ENCODE measurements at places on chromosomes 16 and 17.

GRCh38 chr17:62388856-62389255, 8.5 kb downstream of the EFCAB3 start:
- DNase-seq = no peak

- peak; percentile 91 for DNase-seq
These were observed 70.5 kb downstream of the GAS7 start for GRCh38 chr17:10127819-10128425.

DNA sequence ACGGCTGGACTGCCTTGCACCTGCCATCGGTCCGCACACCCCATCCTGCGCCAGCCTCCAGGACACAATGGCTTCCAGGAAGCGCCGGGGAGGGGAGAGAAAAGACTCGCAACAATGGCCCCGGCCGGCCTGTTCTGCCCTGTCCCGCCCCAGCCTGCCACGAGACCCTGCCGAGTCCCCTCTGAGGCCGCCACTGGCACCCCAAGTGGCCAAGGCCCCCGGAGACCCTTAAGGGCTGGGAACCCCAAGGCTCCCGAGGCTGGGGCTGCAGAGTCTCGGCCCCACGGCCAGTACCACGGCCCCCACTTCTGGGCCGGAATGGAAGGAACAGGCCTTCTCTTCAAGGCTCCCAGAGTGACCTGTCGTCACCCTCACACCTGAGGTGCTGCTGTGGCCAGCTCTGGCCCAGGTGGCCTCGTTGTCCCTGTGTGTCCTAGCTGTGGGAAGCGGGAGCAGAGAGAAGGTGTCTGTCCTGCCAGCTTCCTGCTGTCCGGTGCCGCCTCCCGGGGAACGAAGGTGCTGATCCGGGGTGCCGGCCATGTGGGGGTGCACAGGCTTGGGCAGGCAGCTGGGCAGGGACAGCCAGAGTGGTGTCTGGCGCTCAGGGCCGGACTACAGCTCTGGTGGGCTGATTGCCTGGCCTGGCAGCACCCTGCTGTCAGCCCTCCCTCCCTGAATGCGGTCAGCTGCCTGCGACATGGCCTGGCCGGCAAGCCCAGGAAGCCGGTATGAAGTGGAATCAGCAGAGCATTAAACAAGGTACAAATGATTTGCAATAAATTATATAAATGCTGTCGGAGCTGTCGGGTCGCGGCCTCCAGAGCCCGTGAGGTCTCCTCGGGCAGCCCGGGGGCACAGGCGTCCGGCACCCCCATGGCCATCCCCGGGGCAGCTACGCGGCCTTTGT, 8.2 kb upstream of the CACNA1H start:
- no peak for DNase-seq

DNA sequence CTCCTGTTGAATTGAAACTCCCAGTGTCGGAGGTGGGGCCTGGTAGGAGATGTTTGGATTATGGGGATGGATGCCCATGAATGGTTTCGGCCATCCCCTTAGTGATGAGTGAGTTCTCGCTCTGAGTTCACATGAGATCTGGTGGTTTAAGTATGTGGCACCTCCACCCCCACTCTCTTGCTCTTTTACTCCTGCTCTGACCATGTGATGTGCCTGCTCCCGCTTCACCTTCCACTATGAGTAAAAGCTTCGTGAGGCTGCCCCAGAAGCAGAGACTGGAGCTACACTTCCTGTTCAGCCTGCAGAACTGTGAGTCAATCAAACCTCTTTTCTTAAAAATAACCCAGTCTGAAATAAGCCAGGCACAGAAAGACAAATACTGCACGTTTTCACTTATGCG, 512.4 kb downstream of the HS3ST4 start:
- DNase-seq = no peak

DNA sequence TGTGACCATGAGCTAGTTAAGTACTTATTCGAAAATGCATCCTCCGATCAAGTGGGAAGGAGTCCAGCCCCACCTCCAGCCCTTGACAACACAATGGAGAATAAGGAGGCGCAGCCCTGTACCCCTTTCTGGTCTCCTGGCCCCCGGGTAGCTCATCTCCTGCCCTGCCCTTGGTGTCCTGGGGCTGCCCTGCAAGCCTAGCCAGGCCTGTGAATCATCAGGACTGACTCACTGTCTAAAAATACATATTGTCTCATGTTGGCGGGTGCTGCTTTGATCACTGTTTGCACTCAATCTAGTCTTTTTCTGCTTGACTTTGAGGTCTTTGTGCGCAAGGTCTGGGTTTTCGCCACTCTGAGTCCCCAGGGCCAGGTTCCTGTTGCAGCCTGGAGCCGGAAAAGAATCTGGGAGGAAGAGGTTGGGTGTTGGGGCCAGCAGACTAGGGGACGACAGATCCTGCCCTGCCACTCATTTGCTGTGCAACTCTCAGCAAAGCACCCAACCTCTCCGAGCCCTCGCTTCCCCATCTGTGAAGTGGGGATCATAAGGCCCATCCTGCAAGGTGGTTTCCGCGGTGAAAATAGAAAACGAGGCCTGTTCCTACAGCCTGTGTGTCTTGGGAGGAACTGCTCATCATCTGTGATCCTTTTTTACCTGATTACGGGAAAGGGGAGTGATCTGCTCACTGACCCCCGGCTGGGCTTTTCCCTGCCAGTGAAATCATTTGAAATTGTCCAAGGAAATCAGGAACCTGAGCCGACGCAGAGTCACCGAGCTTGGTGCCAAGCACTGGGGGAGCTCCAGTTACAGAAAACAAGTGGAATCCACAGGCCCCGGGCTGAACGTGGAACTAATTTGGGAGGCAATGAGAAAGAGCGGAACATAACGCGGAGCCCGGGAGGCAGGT, 230.4 kb downstream of the PARN start:
- DNase-seq = peak; percentile 74

DNA sequence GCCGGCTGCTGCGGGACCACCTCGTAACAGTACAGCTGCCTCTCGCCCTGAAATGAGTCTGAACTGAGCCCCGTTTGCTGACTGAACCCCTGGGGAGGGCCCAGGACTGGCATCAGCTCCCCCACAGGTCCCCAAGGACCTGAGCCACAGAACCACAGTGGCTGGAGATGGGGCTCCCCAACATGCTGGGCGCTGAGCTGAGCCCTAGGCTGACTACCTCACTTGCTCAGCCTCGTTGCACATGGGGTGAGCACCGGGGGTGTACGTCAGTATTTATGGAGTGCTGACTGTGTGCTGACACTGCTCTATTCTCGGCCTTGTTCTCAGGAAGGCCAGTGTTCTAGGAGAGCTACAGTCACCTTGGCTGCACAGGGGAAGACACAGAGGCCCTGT, 6.6 kb upstream of the VASN start:
- no peak for DNase-seq

DNA sequence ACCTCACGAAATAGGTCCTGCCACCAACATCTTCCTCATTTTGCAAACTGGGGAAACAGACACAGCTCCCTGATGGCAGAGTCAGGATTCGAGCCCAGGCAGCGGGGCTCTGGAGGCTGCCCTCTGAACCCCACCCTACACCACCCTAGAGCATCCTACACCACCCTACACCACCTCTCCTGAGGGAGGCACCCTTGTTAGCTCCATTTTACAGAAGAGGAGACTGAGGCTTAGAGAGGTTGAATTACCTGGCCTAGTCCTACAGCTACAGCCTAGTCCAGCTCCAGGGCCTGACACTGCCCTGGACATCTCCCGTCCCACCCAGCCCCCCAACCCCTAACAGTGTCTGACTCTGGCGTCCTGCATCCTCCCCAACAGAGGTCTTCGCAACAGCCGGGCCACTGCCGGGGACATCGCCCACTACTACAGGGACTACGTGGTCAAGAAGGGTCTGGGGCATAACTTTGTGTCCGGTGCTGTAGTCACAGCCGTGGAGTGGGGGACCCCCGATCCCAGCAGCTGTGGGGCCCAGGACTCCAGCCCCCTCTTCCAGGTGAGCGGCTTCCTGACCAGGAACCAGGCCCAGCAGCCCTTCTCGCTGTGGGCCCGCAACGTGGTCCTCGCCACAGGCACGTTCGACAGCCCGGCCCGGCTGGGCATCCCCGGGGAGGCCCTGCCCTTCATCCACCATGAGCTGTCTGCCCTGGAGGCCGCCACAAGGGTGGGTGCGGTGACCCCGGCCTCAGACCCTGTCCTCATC, 3.2 kb upstream of the NECAB2 start:
- no peak for DNase-seq

DNA sequence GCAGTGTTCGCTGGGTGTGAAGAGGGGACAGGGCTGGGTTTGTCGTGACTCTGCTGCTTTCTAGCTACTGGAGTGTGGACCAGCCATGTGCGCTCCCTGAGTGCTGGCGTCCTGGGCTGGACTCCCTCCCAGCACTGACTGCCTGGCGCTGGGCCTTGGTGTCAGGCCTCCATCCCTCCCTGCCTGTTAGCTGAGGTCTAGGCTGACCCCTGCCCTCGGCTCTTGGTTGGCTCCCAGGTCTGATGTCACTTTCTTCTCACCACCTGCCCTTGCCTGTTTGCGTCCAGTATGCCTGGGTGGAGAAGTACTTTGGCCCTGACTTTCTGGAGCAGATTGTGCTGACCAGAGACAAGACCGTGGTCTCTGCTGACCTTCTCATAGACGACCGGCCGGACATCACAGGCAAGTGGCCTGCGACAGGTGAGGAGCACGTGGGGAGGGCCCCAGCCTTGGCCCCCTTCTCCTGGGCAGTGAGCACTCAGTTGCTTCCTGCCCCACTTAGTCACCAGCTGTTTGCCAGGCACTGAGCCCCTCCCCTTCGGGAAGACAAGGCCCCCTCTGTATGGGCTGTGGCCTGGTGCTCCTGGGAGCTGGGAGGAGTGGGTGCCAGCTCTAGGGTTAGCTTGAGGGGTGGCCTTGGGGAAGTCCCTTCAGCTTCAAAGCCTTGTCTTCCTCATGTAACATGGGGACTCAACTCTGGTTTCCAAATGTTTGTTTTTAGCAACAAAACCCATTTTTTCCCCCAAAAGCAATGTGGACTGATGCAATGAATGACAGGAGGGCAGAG, 41.5 kb downstream of the NT5M start:
- no peak for DNase-seq

DNA sequence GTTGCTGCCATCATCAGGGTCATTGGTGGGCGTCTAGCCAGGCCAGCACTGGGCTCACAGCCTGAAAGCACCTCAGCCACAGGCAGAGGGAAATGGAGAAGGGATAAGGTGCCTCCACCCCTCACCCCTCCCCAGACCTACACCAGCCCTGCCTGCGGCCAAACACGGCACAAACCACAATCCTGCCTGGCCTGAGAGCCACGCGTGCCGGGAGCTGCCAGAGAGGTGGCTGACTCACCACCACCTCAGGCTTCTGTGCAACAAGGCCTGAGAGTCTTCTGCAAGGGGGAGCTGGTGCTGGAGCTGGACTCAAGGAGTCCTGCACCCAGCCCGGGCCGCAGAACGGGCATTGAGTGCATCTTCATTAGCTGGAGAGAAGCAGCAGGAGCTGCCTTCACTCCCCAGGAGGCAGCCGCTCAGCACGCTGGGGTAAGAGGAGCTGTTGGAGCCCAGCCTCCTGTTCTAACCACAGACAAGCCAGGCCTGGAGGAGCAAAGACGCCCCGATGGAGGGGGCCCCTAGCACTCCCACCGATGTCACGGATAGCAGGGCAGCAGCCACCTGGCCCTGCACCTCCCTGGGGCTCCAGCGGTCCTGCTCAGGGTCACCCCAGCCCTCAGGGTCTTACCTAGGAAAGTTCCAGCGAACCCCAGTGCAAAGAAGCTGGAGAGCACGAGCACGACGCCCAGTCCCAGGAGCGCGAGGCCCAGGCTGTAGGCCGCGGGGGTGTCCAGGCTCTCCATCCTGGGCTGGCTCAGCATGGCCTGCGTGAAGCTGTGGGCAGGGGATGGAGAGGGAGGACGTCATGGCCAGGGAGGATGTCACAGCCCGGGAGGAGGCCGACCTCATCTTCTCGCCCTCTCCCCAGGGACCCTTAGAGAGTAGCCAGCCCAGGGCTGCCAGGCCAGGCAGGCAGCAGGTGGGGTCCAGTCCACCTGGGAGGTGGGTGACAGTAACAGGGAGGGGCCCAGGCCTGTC, 16.0 kb upstream of the RASD1 start:
- peak; percentile 70 for DNase-seq

DNA sequence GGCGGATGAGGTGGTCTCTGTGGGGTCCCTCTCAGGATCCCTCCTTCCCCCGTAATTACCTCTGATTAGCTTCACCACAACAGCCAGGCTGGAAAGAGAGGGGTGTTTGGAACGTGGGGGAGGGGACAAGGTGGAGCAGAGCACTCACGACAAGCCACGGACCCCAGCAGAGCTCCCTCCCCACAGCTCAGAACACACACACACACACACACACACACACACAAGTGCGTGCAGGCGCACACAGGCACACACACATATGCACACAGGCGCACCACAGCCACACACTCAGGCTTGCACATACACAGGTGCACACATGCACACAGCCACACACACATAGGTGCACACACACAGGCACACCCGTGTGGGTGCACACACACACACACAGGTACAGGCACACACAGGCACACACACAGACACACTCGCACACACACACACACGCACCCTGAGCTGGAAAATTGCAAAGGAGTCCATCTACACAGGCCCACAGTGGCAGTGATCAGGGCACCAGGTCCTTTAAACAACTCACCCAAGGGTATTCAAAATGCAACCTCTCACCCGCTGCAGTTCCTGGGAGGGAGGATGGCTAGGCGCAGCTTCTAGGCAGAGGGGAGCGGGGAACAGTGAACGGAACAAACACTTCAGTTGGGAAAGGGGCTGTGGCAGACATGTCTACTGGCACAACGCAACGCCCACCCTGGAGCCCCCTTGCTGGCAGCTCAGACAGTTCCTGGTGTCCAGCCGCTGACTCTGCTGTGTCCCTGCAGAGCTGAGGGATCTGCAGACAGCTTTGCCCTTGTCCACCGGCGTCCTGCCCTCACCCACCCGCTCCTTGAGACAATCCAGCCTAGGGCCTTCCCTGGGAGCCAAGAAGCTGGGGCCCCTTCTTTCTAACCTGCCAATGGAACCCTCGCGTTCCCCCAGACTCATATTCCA, 59.9 kb upstream of the DLX4 start:
- DNase-seq = no peak

DNA sequence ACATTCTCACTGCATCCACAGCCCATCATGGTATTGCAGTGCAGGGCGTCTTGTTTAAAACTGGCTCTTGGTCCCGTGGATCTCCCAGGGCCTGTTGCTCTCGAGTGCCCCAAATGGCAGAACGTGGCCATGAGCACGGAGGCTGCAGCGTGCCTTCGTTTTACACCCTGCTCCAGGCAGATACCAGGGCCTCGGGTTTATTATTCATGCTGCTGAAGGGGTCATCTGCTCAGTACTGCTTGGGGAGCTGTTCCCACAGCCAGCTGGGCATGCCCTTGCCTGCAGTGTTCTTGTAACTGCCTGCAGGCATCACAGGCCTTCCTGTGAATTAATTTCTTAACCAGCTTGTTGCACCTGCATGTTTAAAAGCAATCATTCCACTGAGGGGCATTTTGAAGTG, 129.7 kb upstream of the CHMP6 start:
- peak; percentile 75 for DNase-seq

GRCh38 chr16:1018447-1019198, 37.1 kb downstream of the SOX8 start:
- DNase-seq = no peak

DNA sequence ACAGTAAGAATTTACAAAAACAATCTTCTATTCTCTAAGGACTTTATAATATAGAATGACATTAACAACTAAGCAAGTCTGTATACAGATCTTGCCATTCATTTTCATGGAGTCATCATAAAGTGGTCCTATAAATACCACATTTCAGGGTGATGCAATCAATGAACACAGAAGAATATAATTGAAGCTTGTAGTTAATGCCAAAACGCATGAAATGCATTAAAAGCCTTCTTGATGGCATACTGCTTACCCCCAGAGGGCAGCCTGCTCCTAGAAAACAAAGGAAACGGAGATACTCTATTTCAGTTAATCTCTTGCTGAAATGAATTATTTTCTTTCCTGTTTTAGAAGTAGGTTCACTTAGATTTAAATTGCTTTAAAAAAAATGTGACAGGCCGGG, 45.2 kb upstream of the STAC2 start:
- DNase-seq = no peak

Data from ELF-1 (cell line).